ENCODE measurements at places on chromosomes 12 and 14.

DNA sequence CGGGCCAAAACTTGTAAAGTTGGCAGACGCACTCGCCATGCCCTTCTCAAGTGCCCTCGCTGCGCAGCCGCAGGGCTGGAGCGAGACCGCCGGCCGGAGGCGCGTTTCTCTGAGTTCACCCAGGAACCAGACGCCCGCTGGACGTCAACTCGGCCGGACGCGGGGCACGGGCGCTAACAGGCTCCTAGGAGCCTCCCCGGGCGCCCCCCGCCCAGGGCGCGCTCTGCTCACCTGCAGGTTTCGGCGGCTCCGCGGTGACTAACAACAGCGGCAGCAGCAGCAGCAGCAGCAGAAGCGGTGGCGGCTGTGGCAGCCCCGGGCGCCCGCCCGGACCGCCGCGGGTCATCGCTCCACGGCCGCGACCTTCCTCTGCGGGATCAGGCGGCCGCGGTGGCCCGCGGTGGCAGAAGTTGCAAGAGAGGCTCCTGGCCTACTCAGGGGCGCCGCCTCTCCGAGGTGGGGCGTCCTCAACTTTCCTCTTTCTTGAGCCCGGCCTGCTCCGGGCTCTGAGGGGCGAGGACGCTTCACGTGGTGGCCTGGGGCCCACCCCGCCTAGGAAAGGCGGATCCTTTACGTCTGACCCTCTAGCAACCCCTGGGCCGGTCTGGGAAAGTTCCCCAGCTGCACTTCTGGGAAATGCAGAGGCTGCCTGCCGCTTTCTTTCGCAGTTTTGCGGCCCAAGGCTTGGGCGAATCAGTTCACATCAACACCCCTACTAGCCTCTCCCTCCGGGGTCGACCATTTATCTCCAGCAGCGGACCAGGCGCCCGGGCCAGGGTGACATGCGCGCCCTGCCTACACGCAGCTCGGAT, at the start of gene PLBD1:
PLBD1 (minus strand) TSS at position 533 of the 812 bp plus-strand sequence; CDS start at position 346, 187 bp downstream.
- no peak for DNase-seq

DNA sequence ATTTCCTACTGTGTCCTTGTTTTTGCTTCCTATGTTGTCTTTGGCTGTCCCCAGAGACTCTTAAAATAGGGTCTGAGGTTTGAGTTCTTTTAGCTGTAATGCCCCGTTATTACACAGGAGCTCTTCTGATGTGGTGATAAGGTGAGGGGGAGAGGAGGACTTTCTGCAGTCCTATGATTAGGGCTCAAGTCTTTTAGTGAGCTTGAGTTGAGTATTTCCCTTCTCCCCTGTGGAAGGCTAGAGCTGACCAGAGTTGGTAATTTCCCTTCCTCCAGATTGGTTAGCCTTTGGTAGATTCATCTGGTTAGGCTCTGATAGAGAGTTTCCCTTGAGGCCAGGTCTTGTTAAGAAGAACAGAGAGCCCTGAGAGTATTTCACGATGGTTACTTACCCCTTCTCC, 4.3 kb upstream of the HIF1A start:
- DNase-seq, result no peak

GRCh38 chr12:82685790-82686167, 927 bp upstream of the TMTC2 start:
- peak; percentile 88 for DNase-seq

- DNase-seq, result no peak
Measured at GRCh38 chr12:69161829-69162228, 77.5 kb upstream of the CPSF6 start.

GRCh38 chr14:80055667-80056496, 155.4 kb downstream of the DIO2 start:
- DNase-seq, result no peak

DNA sequence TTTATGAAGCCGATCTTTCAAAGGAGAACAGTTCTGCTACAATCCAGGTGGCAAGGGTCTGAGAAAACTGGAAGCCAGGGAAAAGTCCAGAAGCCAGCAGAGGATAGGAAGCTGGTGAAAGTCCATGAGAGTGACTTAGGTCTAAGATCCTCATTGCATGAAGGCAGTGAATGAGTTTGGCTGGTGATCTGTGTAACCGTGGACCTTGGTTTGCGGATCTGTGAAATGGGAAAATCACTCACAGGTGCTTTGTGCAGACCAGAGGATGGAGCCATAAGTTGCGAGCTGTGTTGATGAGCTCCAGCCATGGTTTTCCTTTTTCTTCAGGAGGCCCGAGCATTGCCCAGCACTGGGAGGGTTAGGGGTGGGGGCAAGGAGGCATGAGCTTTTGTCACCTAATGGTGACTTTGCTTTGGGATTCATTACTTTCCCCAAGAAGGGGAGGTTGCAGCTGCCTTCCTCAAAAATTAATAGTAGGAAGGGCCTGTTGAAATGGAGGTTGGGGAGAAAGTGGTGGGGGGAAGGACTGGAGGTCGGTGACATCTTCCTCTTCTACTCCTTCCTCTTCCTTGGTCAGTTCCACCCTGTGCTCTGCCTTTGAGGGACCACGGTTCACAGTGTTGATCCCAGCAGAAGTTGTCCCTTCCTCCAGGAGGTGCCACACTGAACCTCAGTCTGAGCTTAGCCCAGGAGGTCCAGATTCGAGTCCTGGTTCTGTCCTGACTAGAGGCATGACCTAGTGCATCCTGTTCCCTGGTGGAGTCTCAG, 20.3 kb upstream of the SERPINA6 start:
- DNase-seq, result no peak

All from activated gamma-delta T cell treated with anti-CD3 and anti-CD28 coated beads, Interleukin-2, amount 50 U/mL, for 16 hours (primary cell).